ENCODE measurements at places on chromosomes 4 and X.

DNA sequence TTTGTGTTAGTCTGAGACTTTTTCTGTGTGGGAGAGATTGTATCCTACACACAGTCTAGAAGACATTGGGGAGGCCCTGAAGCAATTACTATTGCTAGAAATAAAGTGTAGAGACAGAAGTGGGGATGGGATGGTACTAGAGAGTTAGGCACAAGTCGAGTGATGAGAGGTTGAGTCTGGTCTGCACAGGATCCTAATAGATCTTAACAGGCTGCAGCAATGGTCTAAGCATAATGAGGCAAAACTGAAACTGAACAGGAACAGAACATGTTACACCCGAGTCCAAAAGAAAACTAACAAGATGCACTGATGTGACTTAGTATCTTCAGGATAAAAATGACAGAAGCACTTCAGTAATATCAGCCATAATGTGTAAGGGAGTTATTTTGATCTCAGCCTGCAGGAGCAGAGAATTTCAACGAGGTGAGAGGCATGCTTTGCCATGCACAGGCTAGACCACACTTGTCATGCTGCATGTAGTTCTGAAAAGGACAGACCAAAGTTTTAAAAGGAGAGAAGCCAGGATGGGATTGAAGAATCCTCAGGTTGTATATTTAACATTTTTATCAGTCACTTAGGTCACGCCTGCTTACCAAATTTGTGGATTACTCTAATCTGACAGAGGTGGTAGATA, 205.8 kb upstream of the BOD1L1 start:
- no peak for DNase-seq

GRCh38 chr4:148589182-148589581, 147.0 kb upstream of the NR3C2 start:
- no peak for DNase-seq

GRCh38 chr4:37715889-37716402, 29.8 kb upstream of the RELL1 start:
- DNase-seq, result no peak

DNA sequence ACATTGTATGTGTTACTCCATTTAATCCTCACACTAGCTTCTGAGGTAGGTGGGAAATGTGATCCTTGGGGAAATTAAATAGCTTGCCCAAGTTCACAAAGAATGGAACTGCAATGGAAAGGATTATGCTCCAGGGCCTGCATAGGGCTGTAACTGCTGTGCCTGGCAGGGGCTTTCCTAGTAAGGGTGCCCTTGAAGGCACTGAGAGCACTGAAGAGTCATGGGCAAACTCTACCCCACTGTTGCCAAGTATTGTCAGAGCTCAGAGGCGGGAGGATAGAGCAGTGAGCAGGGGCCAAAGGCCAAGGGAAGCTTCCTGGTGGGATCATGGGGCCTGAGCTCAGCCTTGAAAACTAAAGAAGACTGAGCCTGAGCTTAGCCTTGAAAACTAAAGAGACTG, 133.0 kb upstream of the NALF2 start:
- no peak for DNase-seq

- no peak for DNase-seq
These were observed 63.5 kb downstream of the ENOPH1 start for GRCh38 chr4:82493721-82494425.

DNA sequence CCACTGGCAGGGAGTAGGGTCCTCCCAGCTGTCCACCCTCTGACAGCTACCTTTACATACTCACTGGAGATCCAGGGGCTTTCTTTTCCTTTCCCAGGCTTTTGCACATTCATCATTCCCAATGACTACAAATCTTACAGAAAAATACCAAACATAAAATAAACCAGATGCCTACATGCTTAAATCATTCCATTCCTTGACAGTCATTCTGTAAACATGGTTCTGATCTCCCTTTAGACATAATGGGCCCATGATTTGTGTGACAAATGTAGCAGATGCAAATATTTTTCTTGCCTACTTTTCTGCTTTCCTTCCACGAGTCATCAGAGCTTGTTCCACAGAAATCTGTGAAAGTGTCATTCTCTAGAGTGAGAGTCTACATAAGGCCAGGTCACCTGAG, 207.0 kb downstream of the IDS start:
- no peak for DNase-seq

DNA sequence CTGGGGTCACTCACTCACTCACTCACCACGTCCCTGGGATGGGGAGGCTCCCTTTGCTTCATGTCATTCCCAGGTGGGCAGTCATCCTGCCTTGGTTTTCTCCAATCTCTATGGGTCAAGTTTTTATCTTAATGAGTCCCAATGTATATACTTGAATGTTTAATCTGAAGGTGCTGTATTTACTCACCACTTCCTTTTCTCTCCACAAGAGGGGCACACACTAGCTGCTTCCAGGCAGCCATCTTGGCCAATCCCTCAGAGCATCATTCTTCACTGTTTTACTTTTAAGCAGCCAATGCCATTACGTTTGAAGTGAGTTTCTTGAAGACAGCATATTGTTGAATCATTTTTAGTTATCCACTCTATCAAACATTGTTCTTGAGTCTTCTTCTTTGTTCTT, 153.4 kb upstream of the ARSJ start:
- DNase-seq, result no peak

GRCh38 chr4:168710353-168710946, 213.6 kb downstream of the PALLD start:
- DNase-seq, result no peak

DNA sequence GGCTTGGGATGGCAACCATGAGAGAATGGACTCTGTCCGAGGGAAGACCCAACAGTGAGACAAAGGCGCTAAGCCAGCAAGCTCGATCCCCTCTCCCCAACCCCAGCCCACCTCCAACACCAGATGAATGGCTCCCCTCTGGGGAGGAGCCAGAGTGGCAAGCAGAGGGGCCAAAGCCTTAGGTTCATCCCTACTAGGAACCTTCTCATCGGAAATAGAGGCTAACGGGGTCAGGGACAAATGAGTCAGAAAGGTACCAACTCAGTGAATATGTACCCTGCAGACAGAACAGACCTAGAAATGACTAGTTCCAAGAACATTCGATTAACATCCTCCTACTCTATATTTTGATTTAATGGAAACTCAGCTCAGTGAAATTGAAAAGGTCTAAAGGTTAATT, 73.9 kb downstream of the NSG1 start:
- no peak for DNase-seq

GRCh38 chr4:36310793-36311192, 29.4 kb downstream of the DTHD1 start:
- peak; percentile 17 for DNase-seq

- peak; percentile 78 for DNase-seq
These were observed 18.1 kb upstream of the CHRNA9 start for GRCh38 chr4:40316782-40317635.

GRCh38 chrX:8897259-8897658, 96.1 kb upstream of the FAM9A start:
- no peak for DNase-seq

DNA sequence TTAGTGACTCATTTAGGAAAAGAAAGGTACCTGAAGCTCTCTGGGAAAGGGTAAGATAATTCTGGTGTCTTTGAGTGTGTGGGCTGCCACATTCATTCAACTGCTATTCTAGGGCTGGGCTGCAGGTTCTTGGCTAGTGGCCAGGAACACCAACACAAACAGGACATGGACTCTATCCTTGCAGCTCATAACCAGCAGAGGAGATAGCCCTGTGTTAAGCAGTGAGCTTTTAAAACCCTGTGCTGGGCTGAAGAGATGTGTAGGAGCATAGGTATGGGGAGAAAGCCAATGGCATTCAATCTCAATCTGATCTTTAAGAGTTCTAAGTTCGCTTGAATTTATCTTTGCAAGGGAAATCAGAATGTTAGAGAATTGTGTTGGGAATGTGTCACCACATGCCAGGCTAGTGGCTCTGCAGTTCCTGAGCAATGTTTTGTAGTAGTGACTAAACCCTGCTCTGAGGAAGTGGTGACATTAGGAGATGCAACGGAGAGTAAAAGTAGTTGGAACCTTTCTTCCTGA, 39.2 kb downstream of the SGMS2 start:
- no peak for DNase-seq

- DNase-seq, result no peak
These were observed 8.8 kb downstream of the MTM1 start for GRCh38 chrX:150577174-150577573.

DNA sequence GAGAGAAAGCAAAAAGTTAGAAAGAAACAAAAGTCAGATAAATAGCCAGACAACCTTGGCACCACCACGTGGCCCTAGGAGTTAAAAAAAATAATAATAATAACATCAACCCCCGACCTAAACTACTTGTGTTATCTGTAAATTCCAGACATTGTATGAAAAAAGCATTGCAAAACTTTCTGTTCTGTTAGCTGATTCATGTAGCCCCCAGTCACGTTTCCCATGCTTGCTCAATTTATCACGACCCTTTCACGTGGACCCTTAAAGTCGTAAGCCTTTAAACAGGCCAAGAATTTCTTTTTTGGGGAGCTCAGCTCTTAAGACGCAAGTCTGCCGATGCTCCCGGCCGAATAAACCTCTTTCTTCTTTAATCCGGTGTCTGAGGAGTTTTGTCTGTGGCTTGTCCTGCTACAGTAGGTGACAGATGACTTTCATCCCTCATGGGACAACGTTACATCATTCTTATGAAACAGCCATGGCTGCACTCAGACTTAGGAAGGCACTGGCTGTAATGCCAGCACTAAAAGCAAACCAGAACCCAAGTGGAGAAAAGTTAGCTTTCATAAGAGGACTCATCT, 520 bp downstream of the ACOX3 start:
- DNase-seq, result peak; percentile 9

DNA sequence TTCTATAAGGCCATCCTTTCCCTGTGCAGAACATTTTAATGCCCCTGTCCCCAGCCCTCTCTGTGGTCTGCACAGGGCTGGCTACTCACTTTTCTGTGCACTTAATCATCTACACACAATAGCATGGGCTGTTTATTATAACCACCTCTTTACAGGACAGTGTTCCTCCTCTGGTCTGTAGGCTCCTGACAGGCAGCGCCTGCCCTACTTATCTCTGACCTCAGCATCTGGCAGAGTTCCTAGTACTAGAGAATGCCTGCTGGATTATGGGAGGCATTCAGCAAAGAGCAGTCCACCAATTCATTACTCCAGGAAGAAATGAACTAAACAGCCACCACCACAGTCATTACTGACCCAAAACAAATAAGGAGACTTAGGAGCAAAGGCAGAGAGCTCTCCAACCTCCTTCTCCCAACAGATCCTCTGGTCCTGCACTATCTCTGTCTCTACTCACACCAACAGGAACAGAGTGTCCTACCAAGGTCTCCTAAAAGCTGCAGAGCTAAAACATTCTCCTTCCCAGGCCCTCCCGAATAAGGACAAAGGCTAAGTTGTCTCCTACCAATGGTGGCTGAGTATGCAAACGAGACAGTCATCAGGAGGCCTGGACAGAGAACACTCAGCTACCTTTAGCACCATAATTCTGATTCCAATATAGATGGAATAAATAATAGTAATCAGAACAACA, 279.2 kb downstream of the QDPR start:
- no peak for DNase-seq

DNA sequence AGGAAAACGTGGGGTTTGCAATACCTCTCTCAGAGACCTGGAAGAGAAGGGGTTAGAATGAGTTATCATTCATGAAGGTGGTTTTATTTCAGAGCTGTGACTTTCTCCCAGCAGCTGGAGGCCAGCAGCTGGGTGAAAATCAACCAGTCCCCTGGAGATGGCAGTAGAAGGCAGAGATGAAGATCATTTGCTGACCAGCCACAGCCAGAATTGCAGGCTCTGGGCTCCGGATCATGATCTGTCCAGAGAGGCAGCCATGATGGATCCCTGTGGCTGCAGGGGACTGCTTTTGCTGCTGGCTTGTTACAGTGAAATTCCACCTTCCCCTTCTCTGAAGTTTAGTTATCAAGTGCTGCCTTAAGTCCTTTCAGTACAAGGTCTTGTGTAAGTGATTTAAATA, 46.9 kb upstream of the TAB3 start:
- no peak for DNase-seq

DNA sequence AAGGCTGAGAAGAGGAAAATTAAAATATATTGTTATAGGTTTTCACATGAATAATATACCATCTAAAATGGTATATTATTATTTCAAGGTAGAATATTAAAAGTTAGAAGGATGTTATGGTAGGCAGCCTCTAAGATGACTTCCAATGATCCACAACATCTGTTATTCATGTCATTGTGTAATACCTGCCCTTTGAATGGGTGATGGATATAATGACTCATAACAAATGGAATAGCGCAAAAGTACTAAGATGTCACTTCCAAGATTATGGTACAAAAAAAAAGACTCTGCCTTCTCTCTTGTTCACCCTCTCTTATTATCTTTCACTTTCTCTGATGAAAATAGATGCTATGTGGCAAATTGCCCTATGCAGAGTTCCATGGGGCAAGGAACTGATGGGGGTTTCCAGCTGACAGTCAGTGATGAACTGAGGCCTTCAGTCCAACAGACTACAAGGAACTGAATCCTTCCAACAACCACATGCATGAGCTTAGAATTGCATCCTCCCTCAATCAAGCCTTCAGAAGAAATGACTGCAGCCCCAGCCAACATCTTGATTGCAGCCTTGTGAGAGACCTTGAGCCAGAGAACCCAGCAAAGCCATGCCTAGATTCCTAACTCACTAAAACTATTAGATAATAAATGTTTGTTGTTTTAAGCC, 57.7 kb downstream of the HS6ST2 start:
- DNase-seq, result no peak

GRCh38 chr4:25790024-25790423, 72.8 kb downstream of the SEL1L3 start:
- no peak for DNase-seq

DNA sequence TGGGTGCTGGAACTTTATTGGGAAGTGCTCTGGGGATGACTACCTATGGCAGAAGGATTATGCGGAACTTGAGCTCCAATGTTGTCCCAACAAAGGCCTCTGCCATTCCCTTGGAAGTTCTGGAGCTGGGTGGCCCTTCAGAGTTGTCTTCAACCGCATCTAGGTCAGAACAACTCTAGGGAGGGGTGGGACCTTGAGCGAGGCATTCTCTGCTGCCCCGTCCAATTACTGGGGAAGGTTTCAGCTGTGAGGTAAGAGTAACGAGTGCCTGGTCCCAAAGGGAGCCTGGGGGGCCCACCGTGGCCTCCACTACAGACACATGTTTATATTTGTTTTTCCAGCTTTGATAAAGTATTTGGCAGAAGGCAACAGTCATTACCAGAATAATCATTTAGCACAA, 79.4 kb downstream of the MAOA start:
- DNase-seq, result no peak

DNA sequence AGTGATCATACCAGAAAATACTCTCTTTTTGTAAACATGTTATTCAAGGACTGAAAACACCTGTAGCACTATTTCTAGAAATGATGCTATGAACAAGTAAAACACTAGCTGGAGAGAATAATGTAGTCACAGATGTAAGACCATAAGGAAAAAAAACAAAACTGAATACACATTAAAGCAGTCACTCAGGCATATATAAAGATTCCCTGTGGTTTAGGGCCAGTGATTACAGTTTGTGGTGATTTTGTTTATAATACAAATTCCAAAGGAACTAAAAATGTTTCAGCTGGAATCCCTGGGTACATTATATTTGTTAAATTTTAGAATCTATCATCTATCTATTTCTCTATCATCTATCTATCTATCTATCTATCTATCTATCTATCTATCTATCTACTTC, 777.8 kb upstream of the FRG1 start:
- DNase-seq, result no peak

- DNase-seq, result no peak
These were observed 26.2 kb downstream of the ZNF827 start for GRCh38 chr4:145912376-145912775.

Data from CD4-positive, alpha-beta T cell treated with Interleukin-6 at 100 ng/mL for 8 hours (primary cell).